ENCODE measurements at places on chromosomes 13 and 19. TPM values are rescaled to one million over a fixed set of nuclear protein-coding genes. Genes with fewer than 3 reads are reported as not detected.

DNA sequence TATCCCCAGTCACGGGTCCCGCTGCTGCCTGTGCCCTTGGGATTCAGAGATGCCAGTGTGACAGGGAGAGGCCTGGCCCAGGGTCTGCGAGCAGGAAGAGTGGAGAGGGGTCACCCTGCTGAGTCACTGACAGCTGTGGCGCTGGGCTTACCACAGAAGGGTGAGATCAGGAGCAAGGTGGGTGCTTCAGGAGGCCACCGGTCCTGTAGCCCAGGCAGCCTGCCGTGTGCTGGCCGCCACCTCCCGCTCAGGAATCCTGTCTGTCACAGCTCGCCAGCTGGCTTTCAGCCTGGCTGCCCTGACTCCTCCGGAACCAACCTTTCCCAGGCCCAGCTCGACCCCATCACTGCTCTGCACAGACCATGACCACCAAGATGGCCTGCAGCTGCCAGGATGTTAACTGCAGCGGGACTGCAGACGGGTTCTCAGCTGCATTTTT is 25.3 kb downstream of the NAXD start:
- peaks cover 35% of the 10 kb centered on the region for H3K36me3 ChIP-seq
- no peak overlapping the region for H3K4me3 ChIP-seq
- H3K27me3 ChIP-seq, result no peaks in the 10 kb centered on the region
- no peak for DNase-seq
- H3K4me1 ChIP-seq, result peaks cover 4% of the 10 kb centered on the region

GRCh38 chr13:95361686-95362085 is 60.4 kb upstream of the ABCC4 start:
- peaks cover 6% of the 10 kb centered on the region for H3K36me3 ChIP-seq
- no peak overlapping the region for H3K27ac ChIP-seq
- H3K27me3 ChIP-seq, result no peaks in the 10 kb centered on the region
- H3K4me3 ChIP-seq, result no peak overlapping the region
- no peak for DNase-seq

DNA sequence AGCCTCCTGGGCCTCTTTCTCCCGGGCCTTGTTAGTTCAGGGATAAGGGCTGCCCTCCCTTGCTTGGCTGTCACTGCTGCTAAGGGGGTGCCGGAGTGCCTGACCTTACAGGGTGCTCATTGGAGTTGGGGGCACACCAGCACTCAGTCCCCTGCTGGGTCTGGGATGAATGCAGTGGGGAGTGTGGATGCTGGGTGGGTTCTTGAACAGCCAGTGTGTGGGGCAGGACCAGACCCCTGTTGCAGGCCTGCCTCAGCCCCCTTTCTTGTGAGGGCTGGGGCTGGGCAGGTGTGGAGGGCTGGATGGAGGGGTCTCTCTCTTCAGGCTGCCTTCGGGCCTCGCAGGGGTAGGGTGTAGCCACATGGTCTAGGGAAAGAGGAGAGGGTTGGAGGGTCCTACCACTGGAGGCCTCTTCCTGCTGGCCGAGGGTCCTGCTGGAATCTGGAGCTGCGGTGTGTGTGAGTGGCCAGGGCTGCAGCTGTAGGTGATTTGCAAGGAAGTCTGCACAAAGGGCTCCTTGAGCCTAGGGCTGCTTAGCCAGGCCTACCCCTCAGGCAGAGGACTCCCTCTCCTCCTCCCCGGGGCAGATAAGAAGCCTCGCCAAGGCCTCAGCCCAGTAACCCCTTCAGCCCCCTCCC is 3.2 kb downstream of the CEBPA start:
- no peaks in the 10 kb centered on the region for H3K36me3 ChIP-seq
- DNase-seq, result no peak
- H3K4me3 ChIP-seq, result no peak overlapping the region

DNA sequence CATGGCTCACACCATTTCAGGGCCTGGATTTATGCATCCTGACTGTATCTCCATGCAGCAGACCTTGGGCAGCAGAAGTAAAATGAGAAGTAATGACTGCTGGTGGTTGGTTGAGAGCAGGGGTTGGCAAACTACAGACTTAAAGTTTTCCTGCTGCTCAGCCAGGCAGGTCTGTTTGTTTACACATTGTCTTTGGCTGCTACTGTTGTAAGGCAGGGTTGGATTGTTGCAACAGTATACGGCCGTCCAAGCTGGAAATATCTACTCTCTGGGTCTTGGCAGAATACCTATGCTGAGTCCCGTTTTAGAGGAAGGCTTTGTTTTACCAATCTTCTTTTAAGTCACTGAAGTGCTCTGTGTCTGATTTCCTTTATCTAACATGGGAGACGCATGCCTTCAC is 13.5 kb downstream of the SNRNP70 start:
- H3K4me3 ChIP-seq, result no peak overlapping the region
- DNase-seq, result no peak
- H3K27ac ChIP-seq, result no peak overlapping the region
- peaks cover 13% of the 10 kb centered on the region for H3K4me1 ChIP-seq
- H3K27me3 ChIP-seq, result no peaks in the 10 kb centered on the region
- H3K36me3 ChIP-seq, result peaks cover 60% of the 10 kb centered on the region

- H3K27me3 ChIP-seq, result no peaks in the 10 kb centered on the region
- peaks cover 32% of the 10 kb centered on the region for H3K4me1 ChIP-seq
- H3K36me3 ChIP-seq, result no peaks in the 10 kb centered on the region
Measured at GRCh38 chr13:94312511-94313216, 166.8 kb downstream of the DCT start.

GRCh38 chr19:57288373-57288772 is 8.1 kb downstream of the ZNF460 start:
- H3K36me3 ChIP-seq, result peaks cover 76% of the 10 kb centered on the region
- no peaks in the 10 kb centered on the region for H3K4me1 ChIP-seq
- no peak for DNase-seq
- H3K27me3 ChIP-seq, result no peaks in the 10 kb centered on the region
- no peak overlapping the region for H3K4me3 ChIP-seq
- no peak overlapping the region for H3K27ac ChIP-seq

PEAK3 gene
- not detected for total RNA-seq

ZNF761 gene
- total RNA-seq, result 29.7 TPM

ERICH4 gene
- total RNA-seq, result not detected
